Stimulated activated CD8-positive, alpha-beta memory T cell treated with anti-CD3 and anti-CD28 coated beads, Interleukin-15, amount 100 ng/mL, for 1 hour (primary cell): ENCODE measurements at places on chromosomes 5 and 9.

DNA sequence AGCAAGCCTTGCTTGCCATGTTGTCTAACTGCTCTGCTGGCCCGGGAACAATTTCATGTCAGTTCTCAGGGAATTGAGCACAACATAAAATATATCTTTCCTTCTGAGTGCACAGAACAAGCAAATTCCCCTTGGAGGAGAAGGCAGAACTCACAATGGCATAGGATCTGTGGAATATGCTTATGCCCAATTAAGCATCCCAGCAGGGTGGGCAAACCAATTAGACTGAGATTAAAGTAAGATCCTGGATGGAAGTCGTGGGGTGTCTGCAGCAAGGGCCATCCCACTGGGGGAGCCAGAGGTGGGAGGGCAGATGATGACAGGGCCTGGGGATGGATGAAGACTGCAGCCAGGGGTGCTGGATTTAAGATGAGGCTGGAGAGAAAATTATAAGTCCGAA lies 114.1 kb downstream of the BRINP1 start:
- DNase-seq, result no peak

DNA sequence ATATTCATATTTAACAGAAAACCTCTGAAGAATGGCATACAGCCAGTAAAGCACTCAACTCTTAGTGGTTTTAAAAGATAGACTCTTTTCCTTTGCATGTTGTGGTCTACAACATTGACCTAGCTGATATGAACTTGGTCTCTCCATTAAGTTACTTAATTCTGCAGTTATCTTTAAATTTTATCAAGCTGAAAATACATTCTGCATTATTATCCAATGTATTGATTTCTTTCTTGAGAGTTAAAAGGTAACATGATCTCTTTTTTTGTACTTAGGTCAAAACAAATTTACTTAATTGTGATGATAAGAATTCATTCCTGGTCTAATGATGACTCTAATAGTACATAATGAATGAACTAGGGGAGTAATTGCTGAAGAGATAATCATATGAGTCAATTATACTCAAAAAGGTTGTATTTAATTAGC lies 132.9 kb downstream of the STARD4 start:
- no peak for DNase-seq

GRCh38 chr9:76717613-76718012 lies 46.6 kb upstream of the PCA3 start:
- no peak for DNase-seq

GRCh38 chr9:71819115-71819739 lies 50.9 kb upstream of the CEMIP2 start:
- peak; percentile 20 for DNase-seq

DNA sequence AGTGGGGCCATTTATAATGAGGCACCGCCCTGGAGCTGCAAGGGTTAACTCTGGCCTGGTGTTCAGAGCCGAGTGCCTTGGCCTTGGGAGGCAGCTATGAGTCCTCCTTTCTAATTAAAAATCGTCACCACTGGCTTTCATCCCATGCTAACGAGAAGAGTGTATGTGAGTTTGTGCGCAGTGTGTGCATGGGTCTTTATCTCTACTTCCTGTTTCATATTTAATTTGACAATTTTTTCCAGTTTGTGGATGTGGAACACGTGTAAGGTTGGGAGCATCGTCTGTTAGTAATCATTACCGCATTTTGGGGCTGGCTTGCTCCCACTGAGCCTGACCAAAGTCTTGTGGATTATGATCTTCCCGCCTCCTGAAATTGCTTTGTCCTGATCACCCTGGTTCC lies 76.4 kb downstream of the NDFIP1 start:
- DNase-seq, result no peak

DNA sequence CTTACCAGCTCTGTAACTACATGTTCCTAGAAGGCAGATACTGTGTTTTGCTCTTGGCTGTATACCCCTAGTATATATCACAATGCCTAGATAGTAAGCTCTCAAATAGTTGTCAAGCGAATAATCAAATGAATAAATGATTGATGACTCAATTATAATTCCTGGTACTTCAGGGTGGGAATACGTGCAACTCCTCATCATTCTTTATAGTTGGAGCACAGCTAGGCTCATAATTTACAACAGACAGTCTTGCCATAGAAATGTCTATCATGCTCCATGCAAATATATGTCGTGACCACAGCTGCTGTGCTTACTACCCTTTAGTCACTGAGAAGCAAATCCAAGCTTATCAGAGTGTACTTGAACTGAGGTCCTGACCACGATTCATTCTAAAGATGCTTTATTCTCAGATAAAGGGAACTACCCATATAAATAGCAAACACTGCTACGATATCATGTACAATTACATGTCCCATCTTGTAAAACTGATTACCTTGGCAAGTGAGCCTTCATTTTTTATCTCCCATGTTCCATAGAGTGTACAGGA lies 52.1 kb downstream of the STRBP start:
- no peak for DNase-seq
